Activated naive CD8-positive, alpha-beta T cell treated with anti-CD3 and anti-CD28 coated beads, Interleukin-2, amount 10 ng/mL, durations not matched to agents 7 days and 5 days (primary cell): ENCODE measurements at places on chromosomes 3 and 15. TPM values are rescaled to one million over a fixed set of nuclear protein-coding genes. Genes with fewer than 3 reads are reported as not detected.

- DNase-seq = no peak
- H3K36me3 ChIP-seq = peaks cover 6% of the 10 kb centered on the region
- H3K4me3 ChIP-seq = peak overlapping the region; percentile 94
Observed at GRCh38 chr3:52153389-52154096, 680 bp downstream of the POC1A start.

DNA sequence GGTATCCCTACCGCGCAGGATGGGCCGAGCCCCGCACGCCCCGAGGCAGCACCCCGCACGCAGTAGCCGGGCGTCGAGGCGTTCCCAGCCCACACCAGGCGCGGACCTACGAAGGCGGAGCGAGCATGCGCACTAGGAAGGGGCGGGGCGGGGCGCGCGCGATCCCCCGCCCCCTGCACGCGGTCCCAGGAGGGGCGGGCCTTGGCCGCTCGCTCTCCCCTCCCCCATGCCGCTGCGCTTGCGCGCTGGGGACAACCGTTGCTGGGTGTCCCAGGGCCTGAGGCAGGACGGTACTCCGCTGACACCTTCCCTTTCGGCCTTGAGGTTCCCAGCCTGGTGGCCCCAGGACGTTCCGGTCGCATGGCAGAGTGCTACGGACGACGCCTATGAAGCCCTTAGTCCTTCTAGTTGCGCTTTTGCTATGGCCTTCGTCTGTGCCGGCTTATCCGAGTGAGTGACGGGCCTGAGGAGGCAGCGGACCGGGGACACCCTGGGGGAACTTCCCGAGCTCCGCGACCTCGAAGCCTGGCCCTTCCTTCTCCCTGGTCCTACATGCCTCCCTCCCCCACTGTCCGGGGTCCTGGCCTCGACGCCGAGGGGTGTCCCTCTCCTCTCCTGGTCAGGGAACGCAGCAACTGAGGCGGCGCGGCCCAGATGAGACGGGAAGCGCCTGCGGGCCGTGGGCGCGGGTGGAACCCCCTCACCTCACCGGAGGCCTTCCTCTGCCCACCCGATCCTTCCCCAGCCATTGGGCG, at the start of gene SPESP1:
TSS of gene SPESP1 (plus strand) at position 258 of the 755 bp plus-strand sequence. CDS start at position 387, 129 bp downstream.
- DNase-seq = peak; percentile 61
- H3K27ac ChIP-seq = no peak within 1 kb of the TSS
- H3K4me1 ChIP-seq = no peaks in the 10 kb centered on the region
- H3K36me3 ChIP-seq = no peaks in the 10 kb centered on the region
- peaks cover 21% of the 10 kb centered on the region for H3K27me3 ChIP-seq

GRCh38 chr3:117192888-117193287, 483.3 kb downstream of the TUSC7 start:
- H3K27me3 ChIP-seq = no peaks in the 10 kb centered on the region
- no peak overlapping the region for H3K4me3 ChIP-seq
- no peak for DNase-seq
- H3K4me1 ChIP-seq = no peaks in the 10 kb centered on the region
- H3K36me3 ChIP-seq = no peaks in the 10 kb centered on the region
- no peak overlapping the region for H3K27ac ChIP-seq

GRCh38 chr3:69433969-69434325, 48.1 kb upstream of the FRMD4B start:
- no peak overlapping the region for H3K27ac ChIP-seq
- DNase-seq = no peak
- no peaks in the 10 kb centered on the region for H3K4me1 ChIP-seq
- H3K27me3 ChIP-seq = peaks cover 3% of the 10 kb centered on the region

The CASR gene
- not detected for total RNA-seq

The INTS14 gene
- 43.0 TPM for total RNA-seq

DNA sequence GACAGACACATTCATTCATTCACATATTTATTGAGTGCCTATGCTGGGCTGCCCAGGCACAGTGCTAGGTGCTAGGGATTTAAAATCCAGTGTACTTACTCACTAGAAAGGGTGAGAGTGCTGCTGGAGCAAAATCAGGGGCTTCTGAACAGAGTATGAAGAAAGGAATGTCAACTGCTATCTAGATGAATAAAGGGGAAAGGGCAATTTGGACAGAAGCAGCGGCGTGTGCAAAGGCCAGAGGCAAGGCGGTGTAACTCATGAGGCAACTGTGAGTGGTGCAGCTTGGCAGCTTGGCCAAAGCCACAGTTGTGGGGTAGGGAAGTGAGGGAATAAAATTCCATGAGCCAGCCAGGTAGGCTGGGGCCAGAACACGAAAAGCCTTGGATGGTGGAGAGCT, 76.7 kb downstream of the RAD18 start:
- no peak overlapping the region for H3K4me3 ChIP-seq
- H3K4me1 ChIP-seq = no peaks in the 10 kb centered on the region
- H3K36me3 ChIP-seq = peaks cover 49% of the 10 kb centered on the region
- H3K27ac ChIP-seq = no peak overlapping the region
- H3K27me3 ChIP-seq = no peaks in the 10 kb centered on the region

DNA sequence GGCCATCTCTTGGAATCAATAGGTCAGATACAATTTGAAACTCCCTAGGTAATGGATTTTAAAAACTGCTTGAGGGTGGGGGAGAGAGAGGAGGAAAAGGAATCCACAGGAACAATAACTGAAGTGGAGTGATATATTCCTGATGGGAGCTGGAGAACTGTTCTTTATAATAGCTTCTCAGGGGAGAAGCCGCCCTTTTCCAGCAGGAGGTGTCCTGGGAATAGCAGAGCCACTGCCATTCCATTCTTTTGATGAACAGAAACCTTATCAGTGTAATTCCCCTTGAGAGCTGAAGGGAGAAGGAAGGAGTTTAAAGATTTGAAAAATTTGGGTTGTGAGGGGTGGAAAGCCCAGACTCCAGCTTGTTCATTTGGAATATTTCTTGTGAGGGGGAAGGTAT, 504.9 kb upstream of the DPH6 start:
- no peak overlapping the region for H3K27ac ChIP-seq
- no peaks in the 10 kb centered on the region for H3K36me3 ChIP-seq
- no peaks in the 10 kb centered on the region for H3K4me1 ChIP-seq

DNA sequence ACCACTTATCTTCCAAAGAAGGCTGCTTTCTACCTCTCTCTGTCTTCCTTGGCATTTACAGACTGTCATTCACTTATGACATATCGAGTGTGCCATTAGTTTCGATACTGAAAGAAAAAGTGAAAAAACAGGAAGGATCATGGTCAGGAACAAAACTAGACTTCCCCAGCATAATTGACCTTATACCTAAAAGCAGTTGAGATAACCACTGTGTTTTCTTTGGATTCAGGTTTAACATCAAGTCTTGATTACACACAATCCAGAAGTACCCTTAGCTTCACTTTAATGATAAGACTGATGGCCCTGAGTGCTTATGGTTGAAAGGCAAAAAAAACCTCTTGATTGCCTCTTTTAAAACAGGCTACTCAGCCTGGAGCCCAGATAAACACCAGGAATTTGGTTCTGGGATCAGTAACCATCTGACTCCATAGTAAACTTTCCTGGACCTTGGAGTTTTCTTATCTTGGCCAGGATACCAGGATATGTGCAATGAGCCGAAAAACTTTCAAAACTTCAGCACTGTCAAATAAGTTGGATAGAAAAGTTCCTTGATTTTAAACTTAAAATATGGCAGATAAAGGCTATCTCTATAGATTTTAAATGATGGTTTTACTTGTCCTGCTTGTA, 5.0 kb upstream of the UACA start:
- no peak for DNase-seq
- H3K27me3 ChIP-seq = peaks cover 31% of the 10 kb centered on the region
- H3K36me3 ChIP-seq = no peaks in the 10 kb centered on the region
- H3K4me1 ChIP-seq = peaks cover 13% of the 10 kb centered on the region
- H3K27ac ChIP-seq = peak overlapping the region; percentile 79

The ANKRD63 gene
- total RNA-seq = not detected

The RUVBL1 gene
- 37.0 TPM for total RNA-seq
